ENCODE measurements at places on chromosomes 4 and X.

DNA sequence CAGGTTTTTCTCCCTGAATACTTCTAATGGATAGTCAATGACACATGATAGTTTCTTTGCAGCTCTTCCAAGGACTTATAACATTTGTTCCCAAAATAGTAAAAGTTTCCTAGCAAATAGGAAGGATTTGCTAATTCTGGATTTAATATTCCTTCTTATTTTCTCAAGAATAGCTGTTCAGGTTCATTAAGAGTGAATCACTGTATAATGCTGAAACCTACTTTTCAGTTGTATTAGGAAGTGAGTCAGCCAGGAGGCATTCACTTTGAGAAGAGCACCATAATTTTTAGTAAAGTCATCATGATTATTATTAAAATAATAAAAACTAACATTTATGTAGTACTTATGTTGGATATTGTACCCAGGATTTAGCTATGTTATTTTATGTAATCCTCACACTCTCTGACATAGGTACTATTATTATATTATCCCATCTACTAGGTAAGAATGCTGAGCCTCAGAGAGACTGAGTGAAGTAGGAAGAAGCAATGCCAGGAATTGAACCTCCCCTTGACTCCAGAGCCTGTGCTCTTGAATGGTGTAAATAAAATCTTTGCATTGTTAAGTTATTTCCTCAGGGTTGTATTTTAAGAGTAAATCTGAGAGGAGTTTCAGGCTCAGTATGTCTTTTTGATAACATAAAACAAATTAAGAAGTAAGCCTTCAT, 114.8 kb downstream of the REELD1 start:
- no peak for DNase-seq

DNA sequence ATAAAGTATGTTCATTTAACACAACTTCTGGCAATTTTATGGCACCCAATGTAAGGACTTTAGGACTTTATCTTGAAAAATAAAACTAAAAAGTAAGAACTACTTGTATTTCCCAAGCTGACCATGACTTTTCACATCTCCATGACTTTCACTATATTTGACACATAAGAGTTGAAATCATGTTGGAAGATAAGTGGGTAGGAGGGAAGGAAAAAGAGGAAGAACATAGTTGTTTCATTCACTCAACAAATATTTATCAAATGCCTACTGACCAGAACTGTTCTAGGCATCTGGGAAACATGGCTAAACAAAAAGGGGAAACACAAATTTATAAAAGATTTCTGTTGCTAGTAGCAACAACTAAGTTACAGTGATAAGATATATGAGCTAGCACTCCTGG, 16.0 kb downstream of the SCLT1 start:
- DNase-seq: no peak

GRCh38 chrX:70132224-70132623, 1.0 kb upstream of the IGBP1 start:
- no peak for DNase-seq

DNA sequence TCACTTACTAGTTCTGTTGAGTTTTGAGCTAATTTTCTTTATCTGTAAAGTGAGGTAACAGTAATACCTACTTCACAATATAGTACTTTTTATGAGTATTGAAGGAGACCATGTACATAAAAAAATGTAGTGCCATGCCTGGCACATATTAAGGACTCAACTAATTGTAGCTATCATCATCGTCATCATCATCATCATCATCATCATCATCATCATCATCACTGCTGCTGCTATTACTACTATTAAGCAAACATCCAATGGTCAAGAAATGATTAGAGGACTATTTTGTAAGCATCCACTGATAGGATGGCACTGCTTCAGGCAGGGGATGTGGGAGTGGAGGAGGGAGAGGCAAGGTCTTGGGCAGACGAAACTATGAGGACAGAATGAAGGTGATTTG, 47.4 kb upstream of the GPR101 start:
- DNase-seq: no peak

GRCh38 chrX:136210806-136211205, 40.4 kb downstream of the MAP7D3 start:
- DNase-seq: no peak

- DNase-seq: no peak
Measured at GRCh38 chr4:113069212-113069892, 19.9 kb downstream of the ANK2 start.

DNA sequence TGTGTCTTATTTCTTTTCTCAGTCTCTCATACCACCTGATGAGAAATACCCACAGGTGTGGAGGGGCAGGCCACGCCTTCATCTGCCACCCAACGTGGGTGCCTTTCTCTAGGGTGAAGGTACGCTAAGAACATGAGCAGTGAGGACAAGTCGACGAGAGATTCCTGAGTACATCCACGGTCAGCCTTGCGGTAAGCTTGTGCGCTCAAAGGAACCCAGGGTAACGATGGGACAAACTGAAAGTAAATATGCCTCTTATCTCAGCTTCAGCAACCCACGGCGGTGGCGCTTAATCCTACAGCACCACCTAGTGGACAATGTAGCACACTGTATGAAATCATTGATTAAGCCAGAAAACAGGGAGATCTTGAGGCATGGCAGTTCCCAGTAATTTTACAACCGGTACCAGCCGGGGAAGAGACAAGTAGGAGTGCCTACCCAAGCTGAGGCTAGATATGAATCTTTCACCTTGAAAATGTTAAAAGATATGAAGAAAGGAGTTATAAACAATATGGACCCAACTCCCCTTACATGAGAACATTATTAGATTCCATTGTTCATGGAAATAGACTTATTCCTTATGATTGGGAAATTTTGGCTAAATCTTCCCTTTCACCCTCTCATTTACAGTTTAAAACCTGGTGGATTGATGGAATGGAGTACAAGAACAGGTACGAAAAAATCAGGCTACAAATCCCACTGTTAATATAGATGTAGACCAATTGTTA, 63.0 kb downstream of the ZNF732 start:
- DNase-seq: no peak

Data from NCI-H1930 (cell line).